ENCODE measurements at places on chromosomes 3 and 15.

DNA sequence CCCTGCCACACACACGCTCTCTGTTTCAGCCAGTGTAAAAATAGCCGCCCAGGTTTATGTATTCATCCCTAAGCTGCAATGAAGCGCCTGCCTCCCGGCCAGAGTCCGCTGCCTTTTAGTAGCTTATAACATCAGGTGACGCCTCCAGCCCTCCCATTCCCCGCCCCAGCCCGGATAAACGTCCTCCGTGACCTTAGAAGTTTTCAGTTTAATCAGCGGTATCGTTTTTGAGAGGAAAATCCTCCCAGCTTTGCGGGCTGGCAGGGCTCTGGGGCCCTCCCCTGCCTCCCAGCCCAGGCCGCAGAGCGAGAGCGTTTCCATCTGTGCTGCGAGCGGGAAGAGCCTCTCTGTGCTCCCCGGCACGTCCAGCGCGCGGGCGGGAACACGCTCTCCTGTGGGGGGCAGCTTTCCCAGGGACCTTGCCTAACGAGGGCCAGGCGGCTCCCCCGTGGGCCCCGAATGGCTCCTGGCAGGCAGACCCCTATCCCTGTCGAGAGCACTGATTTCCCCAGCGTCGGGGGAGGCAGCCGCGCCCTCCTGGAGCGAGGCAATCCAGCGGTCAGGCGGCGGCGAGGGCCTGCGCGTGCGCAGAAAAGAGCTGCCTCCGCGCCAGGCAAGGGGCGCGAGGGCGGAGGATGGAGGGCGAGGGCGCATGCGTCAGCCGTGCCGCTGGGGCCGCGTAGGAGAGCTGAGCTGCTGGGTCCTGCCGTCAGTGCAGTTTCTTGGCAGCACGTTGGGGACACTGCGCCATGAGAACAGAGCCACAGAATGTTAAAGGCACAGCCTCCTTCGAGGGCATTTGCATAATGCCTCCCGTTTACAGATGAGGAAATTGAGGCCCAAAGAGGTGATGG is 71.1 kb downstream of the CCNL1 start:
- DNase-seq: peak; percentile 95

- no peak for DNase-seq
These were observed 220.6 kb downstream of the SLCO3A1 start for GRCh38 chr15:92074101-92074500.

DNA sequence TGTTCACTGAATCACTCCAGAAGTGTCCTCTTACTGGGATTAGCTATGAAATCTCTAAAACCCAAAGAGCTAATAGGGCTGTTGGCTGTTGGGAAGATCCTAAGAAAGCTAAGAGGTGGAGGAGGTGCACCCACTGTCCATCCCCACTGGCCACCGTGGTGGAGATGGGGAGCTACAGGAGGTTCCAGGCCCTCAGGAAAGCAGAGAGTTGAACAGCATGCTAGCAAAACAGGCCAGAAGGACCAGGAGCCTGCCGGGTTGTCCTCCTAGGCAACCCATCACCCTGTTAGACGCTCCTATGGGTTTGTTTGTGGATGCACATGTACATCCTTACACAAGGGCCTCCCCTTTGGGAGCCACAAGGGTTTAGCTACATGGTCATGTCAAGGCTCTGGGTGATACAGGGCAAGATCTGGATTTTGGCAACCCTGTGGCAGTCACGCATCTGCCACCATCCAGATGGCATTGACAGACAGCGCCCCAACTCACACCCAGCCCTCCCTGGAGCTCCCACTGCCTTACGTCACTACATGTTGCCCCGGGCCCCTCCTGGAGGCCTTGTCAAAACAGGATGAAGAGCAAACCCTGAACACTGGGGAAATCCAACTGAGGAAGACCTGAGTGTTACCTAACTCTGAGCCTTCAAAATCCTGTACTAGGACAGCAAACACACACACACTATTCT is 208.1 kb downstream of the SLCO3A1 start:
- DNase-seq: no peak

- DNase-seq: no peak
These were observed 8.9 kb downstream of the MKRN2OS start for GRCh38 chr3:12536423-12536822.

DNA sequence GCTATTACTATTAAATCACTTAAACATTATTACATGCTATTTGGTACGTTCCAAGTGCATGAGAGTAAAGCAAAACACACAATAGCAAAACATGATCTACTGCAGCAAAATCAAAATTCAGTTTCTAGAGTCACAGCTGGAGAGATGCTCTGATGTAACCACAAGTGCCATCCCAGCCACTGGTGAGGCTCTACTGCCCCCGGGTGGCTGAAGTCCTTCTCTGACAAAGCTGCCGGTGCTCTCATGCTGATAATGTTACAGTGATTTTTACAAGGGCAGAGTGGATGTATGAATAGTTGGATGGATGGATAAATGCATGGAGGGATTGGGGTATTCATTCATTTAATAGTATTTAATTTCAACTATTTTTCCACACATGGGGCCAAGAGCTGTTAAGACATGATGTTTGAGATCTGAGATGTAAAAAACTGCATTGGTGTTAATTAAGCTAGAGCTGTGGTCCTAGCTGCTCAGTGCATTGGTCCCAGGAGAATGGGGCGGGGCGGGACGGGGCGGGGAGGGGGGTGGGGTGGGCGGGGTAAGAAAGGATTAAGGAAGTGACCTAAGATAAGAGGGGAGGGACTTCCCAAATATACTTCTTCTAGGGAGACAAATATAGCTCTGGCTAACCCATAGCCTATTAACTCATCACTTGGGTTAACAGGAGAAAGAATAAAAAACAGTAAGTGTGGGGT is 5.3 kb upstream of the SPESP1 start:
- peak; percentile 54 for DNase-seq

DNA sequence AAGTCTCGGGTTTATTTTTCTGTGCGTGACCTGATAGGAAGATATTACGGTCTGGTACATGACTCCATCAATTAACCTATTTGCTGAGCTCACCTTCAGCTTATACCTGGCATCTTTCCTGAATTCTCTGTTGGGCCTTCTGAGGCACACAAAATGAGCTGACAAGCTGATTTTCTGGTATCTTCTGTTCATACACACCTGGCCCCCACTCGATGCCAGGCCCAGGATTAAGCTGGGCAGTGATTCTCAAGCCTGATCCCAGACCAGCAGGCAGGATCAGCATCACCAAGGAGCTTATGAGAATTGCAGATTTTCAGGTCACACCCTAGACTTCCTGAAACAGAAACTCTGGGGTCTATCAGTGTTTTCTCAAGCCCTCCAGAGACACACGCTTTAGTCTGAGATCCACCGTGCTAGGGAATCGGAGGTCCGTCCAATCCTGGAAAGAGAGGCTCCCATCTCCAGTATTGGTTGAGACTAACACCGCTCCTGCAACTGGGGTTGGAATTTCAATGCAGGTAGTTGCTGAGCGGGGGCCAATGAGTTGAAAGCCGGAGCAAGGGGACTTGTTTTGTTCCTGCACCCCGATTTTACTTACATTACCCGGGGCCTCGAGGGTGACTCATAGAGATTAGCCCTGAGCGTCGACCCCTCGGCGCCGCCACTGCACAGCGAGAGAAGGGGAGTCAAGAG is 636 bp upstream of the EIF1B start:
- no peak for DNase-seq

DNA sequence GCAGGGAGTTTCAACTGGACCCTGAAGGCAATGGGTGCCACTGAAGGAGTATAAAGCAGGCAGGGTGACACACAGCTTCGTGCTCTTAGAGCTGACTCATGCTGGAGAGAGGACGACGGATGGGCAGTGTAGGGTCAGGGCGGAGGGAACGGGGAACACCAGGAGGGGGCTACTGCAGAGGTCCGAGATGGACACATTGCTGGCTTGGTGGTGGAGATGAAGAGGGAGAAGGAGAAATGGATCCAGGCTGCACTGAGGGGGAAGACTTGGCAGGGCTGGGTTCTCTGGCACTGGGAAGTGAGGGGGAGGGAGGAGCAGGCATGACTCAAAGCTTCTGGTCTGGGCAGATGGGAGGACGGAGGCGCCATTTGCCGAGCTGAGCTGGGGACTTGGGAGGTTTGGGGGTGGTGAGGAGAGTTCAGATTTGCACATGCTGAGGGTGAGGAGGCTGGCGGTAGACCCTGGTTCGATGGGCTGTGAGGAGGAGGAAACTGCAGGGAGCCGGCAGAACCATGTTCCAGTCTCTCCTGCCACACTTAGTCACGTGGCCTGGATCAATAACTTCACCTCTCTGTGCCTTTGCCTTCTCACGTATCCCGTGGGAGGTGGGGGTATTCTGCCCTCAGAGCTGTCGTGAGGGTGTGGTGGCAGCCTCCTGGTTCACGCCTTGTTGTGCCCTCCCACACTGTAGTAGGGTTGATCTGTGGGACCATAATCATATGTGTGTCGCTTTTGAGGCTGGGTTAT is 4.6 kb upstream of the KCTD6 start:
- DNase-seq: no peak

DNA sequence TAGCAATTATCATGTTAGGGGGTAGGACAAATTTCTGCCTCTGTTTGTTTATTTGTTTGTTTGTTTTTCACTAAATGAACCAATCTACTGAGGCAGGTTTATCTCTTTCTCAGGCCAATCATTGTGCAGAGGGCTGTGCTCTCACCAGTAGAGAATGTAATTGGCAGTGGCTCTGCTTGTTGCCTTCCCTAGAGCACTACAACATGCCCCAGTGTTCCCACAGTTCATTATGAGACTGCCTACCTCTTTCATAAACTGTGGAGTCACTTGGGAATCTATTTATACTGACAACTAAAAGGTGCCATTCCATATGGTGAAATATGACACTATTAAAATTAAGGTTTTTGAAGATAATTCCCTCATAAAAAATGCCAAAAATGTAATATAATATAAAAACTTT is 196.3 kb upstream of the ALCAM start:
- no peak for DNase-seq

DNA sequence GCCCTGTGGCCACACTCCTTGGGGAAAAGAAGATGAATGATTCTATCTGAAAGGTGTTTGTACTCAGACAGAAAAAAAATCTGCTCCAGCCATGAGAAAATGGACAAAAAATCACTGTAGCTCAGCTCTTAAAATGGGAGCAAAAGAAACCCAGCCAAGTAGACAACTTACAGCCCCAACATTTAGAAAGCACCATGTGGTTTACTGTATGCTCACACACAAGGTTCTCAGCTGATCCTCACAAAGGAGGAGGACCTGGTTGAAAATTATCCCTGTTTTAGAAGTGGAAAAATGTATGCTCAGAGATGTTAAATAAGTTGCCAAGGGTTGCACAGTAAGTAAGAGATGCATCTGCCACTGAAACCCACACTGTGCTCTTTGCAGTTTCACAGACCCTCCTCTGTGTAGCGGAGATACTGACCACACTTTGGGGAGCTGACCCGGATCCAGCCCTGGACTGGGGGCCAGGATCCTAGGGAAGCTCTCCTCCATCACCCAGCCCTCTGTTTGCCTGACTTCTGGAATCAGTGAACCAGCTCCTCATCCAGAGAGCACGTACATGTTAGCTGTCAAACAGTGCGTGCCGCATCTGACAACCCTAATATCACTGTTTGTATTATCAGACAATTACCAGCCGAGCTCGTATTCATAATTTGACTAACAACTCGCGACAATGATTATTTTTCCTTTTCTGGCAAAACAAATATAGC is 32.7 kb upstream of the TPRG1 start:
- DNase-seq: no peak

GRCh38 chr3:100737334-100737733 is 28.0 kb downstream of the TFG start:
- DNase-seq: peak; percentile 15

DNA sequence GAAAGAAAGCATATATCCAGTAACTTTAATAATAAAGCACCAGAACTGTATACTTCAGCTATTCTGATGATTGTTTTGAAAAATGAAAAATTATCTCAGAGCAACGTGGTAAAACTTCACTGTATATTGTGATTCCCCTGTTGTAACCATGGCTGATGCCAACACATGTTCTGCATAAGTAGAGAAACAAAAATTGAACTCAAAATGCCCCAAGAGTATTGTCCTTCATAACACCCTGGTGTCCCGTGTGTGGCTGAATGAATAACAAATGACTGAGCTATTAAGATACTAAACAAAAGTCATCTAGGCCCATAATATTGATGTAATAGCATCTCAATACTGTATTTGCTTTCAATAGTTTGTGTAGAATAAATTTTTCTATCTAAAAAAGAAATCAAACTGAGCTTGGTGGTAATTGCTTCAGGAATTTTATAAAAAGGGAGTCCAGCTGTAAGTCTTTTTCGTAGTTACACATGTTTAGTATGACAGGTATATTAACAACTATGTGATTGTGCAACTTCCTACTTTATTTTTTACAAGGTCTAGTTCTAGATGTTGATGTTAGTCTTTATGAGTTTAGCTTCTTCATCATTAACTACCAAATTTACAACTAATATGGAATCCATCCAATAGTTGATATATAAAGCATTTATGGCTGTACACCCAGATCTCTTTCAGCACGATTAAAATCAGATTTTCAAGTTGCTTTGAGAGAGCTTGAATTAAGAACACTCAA is 623.8 kb upstream of the AGTR1 start:
- DNase-seq: no peak

DNA sequence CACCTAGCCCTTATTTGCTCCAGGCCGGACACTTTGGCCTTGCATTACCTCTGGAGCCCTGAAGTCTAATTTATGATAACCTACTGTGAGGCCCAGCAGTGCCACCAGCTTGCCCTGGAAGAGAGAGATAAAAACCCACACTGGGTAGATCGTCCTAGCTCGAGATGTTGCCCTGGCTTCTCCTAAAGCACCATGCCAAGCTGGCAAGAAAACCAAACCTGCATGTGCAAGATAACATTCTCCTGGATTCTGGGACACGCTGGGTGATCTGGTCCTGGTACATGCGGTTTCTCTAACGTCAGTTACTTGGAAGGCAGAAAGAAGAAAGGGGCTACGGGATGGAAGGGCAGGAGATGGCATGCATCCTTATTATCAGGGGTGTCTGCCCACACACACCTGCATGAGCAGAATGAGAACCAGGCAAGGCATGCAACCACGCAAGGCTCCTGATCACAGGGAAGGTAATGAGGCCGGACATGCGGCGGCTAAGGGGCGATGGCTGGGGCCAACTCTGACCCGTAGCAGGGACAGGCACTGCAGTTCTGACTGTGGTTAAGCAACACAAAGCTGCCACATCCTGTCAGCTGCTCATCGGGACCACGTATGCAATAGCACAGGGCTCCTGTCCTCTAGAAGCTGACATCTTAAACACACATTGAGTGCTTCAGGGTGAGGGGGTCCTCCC is 73.0 kb downstream of the OXNAD1 start:
- peak; percentile 69 for DNase-seq

DNA sequence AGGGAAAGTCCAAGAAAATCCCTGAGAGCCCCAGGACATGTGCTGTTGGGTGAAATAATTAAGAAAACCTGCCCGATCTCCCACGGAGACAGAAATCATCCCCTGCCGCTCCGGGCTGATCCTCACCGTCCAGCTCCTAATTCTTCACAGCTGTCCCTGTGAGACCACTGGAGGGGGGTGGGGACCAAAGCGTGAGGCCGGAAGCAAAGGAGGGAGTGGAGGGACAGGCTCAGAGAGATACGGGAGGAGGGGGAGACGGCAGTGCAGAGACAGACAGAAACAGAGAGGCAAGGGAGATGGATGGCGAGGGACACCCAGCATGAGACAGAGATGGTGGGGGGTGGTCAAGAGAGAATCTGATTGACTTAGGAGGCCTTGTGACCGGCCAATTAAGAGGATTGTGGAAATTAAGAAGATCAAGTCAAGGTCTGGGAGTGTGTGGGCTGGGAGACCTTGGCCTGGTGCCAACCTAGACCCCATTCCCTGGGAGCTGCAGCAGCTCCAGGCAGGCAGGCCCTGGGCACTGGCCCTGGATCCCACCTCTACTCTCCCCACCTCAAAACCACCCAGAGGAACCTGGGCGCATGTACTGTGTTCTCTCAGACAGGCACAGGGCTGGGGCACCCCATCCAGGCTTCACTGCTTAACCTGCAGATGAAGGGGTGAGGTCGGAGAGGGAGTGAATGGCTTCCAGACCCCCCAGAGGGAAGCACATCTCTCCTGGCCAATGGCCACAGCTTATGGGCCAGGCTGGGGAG is 113.2 kb upstream of the ALDH1A3 start:
- no peak for DNase-seq
